Vagina (tissue), 2 donors: ENCODE measurements at places on chromosomes 7 and 10. TPM values are rescaled to one million over a fixed set of nuclear protein-coding genes. Genes with fewer than 3 reads are reported as not detected.
A peak's percentile ranks its signal among the peaks of the same experiment; 100 is the strongest.

- DNase-seq: no peak
Observed at GRCh38 chr7:87499494-87499893, 24.0 kb upstream of the ABCB4 start.

GRCh38 chr7:149415391-149416071 lies 45.3 kb downstream of the ZNF777 start:
- DNase-seq: no peak

DNA sequence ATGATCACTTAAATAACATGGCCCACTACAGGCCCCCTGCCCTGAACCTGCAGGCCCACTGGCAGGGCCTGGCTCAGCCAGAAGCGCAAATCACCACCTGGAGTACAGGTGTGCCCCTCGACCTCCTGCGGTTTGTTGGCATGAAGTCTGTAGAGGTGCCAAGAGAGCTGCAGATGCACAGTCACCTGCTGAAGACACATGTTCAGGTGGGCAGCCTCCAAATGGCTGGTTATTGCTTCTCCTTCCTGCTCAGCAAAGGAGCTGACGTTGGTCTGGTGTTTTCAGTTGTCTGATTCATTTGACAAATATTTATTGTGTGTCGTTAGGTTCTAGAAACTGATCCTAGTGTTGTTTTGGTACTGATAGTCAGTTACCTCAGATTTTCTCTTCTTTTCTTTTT lies 29.0 kb downstream of the DHTKD1 start:
- DNase-seq: no peak

- DNase-seq: no peak
Observed at GRCh38 chr10:68086910-68087684, 12.0 kb upstream of the HERC4 start.

DNA sequence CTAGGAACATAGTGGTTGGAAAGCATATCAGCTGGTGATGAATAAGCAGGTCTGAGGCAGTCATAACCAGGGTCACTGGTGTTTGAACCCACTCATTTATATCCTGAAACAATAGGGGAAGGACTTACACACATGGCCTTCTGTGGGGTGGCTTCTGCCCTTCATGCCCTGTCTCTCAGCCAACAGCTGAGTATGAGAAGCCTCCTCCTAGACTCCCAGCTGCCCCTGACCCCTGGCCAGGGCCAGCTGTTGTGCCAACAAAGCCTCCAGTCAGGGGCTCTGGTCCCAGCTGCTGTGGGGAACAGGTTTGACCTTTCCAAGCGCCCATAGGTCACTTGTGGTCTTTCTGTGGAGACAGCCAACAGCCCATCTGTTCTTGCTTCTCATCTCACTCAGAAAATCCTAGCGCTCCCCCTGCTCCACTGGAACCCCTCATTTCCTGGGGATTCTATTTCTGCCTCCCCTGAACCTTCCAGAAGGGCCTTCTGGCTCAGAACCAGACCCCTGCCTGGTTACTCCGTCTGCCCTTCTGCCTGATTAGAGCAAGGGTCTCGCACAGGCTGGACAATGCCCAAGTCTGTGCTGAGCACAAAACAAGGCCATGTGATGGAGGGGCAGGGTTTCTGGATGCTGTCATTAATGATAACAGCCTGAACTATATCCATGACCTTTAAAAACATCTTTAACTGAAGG lies 9.7 kb upstream of the PURB start:
- DNase-seq: no peak

DNA sequence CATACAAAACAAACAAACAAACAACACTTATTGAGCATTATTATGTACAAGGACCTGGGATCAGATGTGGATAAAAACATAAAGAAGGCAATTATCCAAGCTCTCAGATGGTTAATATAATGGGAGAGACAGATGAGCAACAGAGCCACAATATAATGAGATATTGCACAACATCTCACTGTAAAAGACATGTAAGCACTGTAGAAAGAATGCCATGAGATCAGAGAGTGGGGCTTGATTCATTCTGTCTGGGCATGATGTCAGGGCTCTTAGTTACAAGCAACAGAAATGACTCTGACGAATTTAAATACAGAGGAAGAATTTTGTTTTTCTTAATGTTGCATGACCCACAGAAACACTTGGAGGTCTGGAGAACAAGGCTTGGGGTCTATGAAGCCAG lies 164.7 kb upstream of the PLXDC2 start:
- DNase-seq: no peak

DNA sequence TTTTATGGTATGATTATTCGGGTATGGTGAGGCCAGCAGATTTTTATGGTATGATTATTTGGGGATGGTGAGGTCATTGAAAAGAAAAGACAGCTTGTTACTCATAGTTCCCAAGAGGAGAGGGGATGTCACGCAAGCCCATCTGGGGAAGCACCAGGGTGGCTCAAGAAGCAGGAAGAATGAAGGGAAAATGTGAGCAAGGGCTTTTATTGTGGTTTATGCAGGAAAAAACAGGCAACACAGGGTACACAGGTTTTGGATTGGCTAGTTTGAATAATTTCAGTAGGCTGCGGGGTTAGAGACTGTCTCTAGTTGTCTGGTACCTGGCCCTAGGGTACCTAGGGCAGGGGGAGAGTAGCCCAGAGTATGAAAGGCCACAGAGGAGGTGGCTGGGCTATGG lies 26.8 kb upstream of the DGKI start:
- no peak for DNase-seq

GRCh38 chr10:80579849-80580637 lies 42.3 kb downstream of the SH2D4B start:
- peak; percentile 37 for DNase-seq

- no peak for DNase-seq
Observed at GRCh38 chr10:130362308-130362761, 226.1 kb downstream of the GLRX3 start.

DNA sequence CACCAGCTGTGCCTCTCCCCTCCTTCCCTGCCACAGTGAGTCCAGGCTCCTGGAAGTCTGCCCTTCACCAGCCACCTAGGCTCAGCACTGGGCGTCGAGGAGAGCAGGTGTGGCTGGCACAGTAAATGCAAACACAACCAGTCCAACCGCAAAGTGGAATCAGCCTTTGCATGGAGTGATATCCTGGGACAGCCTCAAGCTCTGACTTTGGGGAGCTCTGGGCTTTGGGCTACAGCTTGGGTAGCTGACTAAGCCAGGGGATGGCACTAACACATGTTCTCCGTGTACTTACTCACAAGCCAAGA lies 312.4 kb downstream of the KCNMA1 start:
- no peak for DNase-seq

DNA sequence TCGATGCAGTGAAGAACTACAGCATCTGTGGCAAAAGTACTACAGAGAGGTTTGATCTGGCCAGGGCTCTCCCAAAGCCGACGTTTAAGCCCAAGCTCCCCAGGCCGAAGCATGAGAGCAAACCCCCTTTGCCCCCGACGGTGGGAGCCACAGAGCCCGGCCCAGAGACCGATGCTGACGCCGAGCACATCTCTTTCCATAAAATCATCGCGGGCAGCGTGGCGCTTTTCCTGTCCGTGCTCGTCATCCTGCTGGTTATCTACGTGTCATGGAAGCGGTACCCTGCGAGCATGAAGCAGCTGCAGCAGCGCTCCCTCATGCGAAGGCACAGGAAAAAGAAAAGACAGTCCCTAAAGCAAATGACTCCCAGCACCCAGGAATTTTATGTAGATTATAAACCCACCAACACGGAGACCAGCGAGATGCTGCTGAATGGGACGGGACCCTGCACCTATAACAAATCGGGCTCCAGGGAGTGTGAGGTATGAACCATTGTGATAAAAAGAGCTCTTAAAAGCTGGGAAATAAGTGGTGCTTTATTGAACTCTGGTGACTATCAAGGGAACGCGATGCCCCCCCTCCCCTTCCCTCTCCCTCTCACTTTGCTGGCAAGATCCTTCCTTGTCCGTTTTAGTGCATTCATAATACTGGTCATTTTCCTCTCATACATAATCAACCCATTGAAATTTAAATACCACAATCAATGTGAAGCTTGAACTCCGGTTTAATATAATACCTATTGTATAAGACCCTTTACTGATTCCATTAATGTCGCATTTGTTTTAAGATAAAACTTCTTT lies 2.3 kb downstream of the LRRTM3 start:
- DNase-seq: no peak

DNA sequence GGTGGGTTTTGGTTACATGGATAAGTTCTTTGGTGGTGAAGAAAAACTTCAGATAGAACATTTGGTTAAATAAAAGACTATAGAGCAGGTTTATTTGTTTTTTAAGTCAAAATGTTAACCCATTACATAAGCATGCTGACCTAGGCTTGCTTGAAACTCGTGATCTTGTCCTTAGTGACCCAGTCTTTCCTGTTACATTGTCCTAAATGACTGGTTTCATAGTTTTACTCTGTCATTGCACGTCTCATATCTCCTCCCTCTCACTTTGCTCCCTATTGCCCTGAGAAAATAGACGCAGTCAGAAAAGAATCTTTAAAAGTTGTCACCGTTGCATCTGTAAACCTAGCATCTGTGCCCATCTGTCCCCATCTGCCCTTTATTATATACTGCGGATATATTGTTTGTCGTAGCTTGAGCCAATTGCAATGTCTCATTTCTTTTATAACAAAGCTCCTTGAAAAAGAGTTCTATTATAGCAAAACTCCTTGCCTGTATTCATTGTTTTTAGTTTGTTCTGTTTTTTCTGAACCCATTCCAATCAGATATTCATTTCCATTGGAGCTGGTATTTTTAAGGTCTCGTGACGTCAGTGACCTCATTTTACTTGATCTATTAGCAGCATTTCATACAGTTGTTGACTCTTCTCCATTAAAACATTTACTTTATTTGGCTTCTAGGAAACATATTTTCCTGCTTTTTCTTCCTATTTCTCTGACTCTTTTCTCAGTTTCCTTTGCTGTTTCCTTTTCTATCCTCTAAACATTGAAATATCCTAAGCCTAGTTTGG lies 57.3 kb downstream of the HELLS start:
- no peak for DNase-seq

- DNase-seq: no peak
Observed at GRCh38 chr10:28463676-28464395, 69.1 kb upstream of the WAC start.

GRCh38 chr10:48251152-48251524 lies 23.4 kb downstream of the FRMPD2 start:
- no peak for DNase-seq

DNA sequence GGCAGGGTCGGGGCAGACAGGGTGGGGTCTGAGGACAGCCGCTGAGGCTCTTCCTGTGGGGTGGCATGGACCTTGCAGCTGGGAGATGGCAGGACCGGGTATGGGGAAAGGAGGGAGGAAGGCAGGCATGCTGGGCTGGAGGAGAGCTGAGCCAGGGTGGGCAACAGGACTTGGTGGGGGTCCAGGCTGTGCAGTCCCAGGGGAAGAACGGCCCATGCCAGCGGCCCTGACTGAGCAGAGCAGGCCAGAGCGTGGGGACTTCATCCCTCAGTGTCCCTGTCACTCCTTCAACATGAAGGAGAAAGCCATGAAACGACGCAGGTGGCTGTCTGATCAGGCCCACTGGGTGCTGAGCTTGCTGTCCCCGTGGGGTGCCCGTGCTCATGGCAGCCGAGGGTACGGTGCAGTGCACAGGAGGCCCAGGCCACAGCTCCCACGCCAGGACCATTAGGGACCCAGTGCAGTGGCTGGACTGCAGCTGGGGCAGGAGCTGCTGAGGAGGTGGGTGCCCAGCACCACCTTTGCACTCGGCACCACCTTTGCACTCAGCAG lies 519.6 kb downstream of the PTPRN2 start:
- no peak for DNase-seq

DNA sequence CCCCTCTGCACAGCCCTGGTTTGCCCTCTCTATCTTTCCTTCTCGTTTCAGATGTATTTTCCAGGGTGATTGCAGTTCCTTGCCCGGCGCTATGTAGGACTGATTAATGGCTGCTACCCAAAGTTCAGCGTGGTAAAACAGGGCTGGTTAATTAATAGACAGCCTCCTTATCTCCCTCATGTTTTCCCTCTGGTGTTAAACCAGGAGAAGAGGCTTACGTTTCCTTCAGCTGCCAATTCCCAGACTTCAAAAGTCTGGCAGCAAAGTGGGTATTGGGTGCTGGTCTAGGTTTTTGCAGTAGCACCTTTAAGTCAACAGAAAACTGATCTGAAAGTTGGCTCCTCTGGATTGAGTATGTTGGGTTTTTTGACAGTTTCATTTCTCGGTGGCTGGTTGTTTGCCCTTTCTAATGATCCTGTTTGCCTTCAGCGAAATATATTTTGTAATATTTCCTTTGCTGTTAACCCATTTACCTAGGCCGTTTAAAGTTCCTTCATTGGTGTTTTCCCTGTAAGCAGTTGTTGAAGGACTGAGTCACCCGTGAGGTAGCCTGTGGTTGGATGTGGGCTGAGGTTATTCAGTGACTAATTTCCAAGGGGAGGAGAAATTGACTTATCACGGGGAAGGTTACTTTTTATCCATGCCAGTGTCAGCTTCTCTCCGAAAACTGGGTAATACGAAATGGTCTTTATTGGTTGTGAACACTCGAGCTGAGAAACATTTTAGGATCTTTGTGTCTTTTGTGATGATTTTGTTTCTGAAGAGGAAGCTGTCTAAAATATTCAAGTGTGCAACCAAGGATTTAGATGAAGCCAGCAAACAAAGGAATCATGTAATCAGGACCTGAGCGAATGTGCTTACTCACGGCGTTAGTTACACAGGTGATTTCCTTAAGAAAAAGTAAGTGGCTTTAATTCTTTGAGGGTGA lies 257.2 kb downstream of the KIAA1217 start:
- no peak for DNase-seq

GRCh38 chr7:143379611-143380259 lies 1.4 kb upstream of the ZYX start:
- DNase-seq: no peak

DNA sequence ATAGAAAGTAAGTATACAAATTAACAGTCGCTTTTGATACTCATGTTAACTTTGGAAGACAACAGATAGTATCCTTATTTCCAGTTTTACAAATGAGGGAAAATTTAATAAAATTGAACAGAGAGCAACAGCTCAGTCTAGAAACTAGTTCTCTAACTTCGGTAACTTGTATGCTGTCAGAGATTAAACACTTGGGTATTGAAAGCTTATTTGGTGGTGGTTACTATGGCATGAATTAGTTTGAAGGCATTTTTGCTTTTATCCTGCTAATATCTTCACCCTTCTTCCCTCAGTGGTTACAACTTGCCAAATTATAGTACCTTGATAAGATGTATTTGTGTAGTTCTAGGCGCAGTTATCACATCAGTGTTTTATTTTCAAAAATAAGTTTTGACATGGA lies 7.2 kb downstream of the WAC start:
- no peak for DNase-seq

GRCh38 chr7:105643384-105643783 lies 62.1 kb upstream of the EFCAB10 start:
- DNase-seq: no peak

Gene CDC14C
- total RNA-seq: not detected

Gene CYP3A5
- 80.3 TPM for total RNA-seq

Gene PDCD4
- 110 TPM for total RNA-seq

Gene OR2A7
- 7.4 TPM for total RNA-seq

Gene TMEM196
- not detected for total RNA-seq

Gene TRIM56
- total RNA-seq: 19.4 TPM

Gene SEMA3D
- total RNA-seq: 2.2 TPM

Gene RAB19
- total RNA-seq: not detected

Gene FAM25A
- 40.0 TPM for total RNA-seq

Gene COMTD1
- total RNA-seq: 80.0 TPM
